ENCODE measurements at places on chromosomes 13 and 19.

DNA sequence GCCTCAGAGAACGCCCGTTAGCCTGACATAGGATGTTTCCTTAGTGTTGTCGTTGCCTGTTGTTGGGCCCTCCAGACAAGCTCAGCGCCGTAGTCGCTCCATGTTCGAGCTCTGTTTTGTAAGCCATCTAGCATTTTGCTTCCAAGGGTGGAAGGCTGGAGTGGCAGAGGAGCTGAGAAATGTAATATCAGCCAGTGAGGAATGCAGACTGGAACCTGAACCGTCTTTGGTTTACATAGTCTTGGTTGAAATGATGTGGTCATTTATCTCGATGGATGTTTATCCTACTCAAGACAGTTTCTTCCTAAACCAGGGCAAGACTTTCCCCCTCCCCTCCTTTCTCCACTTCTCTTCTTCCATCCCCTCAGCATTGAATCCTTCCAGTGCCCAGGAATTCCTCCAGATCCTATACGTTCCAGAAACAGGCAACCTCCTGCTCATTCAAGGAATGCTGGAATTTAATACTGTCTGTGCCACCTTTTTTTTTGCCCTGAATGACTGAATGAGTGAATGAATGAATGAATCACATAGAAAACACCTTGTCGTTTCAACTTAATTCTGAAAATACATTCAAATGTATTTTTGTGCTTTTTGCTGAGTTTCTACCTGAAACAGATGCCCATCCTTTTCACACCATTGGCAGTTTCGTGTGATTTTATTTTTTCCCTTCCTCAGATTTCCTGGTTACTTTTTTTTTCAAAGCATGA is 109.5 kb upstream of the MBNL2 start:
- no peak for DNase-seq

GRCh38 chr19:45878043-45878794 is 7.7 kb downstream of the IRF2BP1 start:
- DNase-seq: no peak

GRCh38 chr13:83150616-83151307 is 731.5 kb downstream of the SLITRK1 start:
- no peak for DNase-seq

- DNase-seq: no peak
Measured at GRCh38 chr13:46968450-46968849, 71.6 kb upstream of the HTR2A start.

DNA sequence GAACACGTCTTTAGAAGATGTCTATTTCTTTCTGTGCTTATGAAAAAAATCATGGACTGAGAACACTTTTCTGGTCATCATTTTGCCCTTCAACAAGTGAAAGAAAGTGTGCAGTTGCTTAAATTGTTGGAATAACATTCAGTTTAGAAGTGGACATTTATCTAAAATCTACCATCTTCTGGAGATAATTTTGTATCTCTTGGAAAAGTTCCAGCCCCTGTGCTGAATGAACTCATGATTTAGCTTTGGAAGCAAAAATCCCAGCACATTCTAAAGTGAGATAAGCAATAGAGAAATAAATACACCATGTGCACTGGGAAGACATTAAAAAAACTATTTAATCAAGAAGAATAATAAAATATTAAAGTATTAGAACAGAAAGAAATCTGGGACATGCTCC is 1420.8 kb upstream of the SLC10A2 start:
- no peak for DNase-seq

DNA sequence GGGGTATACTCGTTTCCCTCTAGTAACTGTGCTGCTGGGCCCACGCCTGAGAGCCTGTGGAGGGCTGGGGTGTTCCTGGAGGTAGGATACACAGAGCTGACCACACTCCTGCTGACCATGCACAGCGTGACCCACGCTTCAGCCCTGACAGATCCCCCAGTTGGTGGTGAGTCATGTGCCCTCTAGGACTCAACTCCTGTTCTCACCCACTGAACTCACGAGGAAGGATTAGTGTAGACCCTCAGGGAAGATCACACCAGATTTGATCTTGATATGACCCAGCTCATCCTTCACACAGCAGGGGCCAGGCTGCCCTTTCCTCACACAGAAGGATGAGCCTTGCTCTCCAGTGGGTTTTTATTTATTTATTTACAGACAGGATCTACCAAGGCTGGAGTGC is 13.3 kb upstream of the ACP7 start:
- no peak for DNase-seq

- DNase-seq: no peak
Measured at GRCh38 chr19:29413435-29413834, 112.4 kb upstream of the VSTM2B start.

- no peak for DNase-seq
Measured at GRCh38 chr19:21812448-21812847, 23.5 kb downstream of the ZNF43 start.

DNA sequence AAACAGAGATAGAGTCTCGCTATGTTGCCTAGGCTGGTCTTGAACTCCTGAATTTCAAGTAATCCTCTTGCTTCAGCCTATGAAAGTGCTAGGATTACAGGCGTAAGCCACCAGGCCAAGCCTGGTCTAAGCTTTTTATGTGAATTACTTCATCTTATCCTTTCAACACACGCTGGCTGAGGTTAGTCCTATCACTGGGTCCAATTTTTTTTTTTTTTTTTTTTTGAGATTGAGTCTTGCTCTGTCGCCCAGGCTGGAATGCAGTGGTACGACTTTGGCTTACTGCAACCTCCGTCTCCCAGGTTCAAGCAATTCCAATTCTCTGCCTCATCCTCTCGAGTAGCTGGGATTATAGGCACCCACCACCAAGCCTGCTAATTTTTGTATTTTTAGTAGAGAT is 10.4 kb downstream of the MYO1F start:
- DNase-seq: no peak

DNA sequence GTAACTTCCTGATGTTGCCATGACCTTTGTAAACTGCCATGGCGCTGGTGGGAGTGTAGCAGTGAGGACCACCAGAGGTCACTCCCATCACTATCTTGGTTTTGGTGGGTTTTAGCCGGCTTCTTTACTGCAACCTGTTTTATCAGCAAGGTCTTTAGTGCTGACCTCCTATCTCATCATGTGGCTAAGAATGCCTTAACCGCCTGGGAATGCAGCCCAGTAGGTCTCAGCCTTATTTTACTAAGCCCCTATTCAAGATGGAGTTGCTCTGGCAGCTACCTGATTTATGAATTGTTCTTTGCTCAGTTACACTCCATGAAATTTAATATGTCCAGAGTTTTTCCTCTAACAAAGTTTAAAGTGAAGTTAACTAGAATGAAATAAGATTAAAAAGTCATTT is 4.6 kb upstream of the EPS15L1 start:
- DNase-seq: no peak

- DNase-seq: no peak
Measured at GRCh38 chr13:101624981-101625380, 172.5 kb downstream of the ITGBL1 start.

DNA sequence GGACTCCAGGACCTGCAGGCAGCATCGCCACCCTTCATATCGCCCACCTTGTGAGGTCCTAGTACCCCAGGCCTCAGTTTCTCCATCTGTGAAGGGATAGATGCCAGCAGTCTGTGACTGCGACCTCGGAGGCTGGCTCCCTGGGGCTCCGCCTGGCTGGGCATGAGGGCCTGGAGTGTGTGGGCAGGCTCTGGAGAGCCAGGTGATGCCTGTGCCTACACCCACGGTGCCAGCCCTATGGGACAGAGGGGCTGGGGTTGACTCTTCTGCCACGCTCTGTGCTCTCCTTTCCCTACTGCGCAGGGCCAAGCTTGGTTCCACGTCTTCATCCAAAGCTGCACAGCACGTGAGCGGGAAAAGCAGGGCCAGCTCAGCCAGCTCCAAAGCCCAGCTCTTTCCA is 26.0 kb upstream of the NFIC start:
- DNase-seq: no peak

- no peak for DNase-seq
Measured at GRCh38 chr13:56378566-56378965, 762.2 kb upstream of the PRR20A start.

DNA sequence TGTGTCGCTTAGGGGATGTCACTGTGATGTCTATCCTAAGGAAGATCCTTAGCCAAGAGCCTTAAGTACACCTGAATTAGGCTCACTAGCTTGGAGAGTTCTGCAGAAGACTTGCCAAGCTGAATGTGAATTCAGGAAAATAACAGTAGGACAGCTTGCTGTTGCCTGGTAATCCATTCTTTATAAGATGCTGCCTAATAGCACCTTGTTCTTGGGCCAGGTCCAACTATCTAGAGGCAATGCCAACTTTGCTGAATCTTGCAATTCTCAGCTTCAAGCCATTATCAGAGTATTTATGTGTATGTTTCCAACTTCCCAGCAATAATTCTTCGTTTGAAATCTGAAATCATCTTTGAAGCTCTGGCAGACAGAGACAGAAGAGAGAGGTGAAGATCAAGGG is 102.8 kb downstream of the PCDH17 start:
- DNase-seq: no peak

GRCh38 chr19:52637718-52638585 is at the start of gene ZNF83:
ZNF83 (minus strand) TSS chr19:52638355.
- peak; percentile 95 for DNase-seq

DNA sequence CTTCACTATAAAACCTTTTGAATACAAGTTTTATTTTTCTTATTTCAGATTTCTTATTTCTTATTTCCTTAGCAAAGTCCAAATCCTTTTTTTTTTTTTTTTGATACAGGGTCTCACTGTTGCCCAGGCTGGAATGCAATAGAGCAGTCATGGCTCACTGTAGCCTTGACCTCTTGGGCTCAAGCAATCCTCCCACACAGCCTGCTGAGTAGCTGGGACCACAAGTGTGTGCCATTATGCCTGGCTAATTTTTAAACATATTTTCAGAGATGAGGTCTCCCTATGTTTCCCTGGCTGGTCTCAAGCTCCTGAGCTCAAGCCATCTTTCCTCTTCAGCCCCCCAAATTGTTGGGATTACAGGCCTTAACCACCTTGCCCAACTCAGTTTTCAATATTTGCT is 334.3 kb downstream of the DLEU7 start:
- no peak for DNase-seq

DNA sequence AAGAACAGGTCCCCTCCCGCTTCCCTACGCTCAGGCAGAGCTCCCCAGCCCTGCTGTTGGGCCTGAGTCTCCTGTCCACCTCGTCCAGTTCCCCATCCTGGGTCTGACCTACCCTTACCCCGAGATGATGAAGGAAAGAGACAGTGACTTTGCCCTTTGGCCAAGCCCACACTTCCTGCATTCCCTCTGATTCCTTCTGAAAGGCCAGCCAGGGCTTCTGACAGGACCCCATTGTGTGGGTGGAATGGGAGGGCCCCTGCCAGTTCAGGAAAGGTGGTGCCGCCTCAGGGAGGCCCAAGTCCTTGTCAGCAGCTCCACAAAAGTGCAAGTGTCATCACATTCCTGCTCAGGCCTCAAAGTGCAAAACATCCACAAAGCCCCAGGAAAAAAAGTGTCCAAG is 177.8 kb downstream of the PAN3 start:
- DNase-seq: no peak

DNA sequence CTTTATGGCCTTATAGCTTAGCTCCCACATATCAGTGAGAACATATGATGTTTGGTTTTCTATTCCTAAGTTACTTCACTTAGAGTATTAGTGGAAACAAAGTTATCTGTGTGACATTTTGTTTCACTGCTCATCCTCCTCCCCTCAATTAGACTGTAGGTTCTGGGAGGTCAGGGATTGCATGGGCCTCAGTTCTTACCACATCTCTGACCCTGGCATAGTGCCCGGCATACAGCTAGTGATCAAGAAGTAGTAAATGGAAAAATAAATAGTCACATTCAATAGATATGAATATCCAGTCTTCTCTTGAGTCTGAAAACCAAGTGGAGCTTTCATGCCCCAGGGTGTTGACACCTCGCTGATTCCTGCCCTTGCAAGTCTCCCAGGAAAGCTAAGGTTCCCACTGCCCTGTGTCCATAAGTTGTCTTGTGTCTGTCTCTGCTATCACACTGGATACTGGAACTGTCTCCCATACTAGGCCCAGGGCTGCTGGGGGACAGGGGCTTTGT is 249.5 kb upstream of the TSHZ3 start:
- DNase-seq: no peak

GRCh38 chr13:37344056-37344455 is 238.6 kb upstream of the CSNK1A1L start:
- no peak for DNase-seq

- no peak for DNase-seq
Measured at GRCh38 chr13:32838945-32839344, 177.3 kb upstream of the KL start.

- no peak for DNase-seq
Measured at GRCh38 chr13:27704681-27705080, 83.0 kb downstream of the POLR1D start.

DNA sequence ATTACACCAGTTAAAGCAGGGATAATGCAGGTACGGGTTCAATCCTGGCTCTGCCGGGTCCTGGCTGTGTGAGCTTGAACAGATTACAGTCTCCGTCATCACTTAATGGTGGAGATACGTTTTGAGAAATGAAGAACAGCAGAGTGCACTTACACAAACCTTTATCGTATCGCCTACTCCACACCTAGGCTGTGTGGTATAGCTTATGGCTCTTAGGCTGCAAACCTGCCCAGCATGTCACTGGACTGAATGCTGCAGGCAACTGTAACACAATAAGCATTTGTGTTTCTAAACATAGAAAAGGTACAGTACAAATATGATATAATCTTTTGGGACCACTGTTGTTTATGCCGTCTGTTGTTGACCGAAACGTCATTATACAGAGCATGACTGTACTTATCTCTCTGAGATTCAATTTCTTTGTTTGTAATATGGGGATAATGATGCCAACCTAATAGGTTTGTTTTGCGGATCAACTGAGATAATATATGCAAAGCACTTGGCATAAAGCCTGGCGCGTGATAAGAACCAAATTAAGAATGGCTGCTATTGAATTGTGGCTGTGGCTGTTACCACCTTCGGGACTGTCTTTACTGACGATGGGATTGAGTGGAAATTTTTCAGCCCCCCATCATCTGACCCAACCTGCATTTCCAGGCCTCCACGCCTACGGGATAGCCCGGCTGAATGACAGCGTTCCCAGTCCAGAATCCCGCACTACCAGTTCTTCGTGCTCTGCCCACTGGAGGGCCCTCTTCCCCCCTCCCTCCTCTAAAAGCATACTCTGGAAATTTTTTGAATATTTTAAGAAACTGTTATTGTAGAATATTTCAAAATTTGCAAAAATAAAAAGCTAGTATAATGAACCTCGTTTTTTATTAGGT is 11.2 kb downstream of the KRTDAP start:
- DNase-seq: no peak

DNA sequence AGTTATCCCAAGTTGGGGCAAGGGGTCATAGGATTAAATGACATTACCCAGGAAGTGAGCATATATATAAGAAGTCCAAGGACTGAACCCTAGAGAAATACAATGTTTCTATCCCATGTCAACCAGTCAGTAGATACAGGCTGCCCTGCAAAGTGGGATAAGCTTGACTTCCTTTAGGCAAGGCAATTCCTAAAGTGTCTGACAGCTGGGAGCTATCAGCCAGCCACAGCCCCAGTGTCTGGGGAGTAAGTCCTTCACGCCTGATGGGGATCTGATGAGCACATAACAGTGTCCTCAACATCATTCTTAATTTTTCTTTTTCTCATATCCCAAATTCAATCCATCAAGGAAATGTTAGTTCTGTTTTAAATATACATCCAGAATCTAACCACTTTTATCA is 54.1 kb downstream of the DNAJC15 start:
- no peak for DNase-seq
